Activated CD4-positive, alpha-beta T cell treated with anti-CD3 and anti-CD28 coated beads for 24 hours (primary cell): ENCODE measurements at places on chromosomes 2 and 18.

- DNase-seq, result no peak
These were observed 7.5 kb downstream of the NPPC start for GRCh38 chr2:231918501-231919330.

- DNase-seq, result no peak
These were observed 214.0 kb upstream of the CCDC68 start for GRCh38 chr18:55173291-55173690.

GRCh38 chr2:108612153-108612513 lies 77.9 kb downstream of the LIMS1 start:
- DNase-seq, result no peak

GRCh38 chr2:17518212-17519154 lies at the start of gene RAD51AP2:
Gene RAD51AP2, minus strand, starts transcription at chr2:17518440. Its CDS starts 25 bp downstream, at chr2:17518415.
- DNase-seq, result no peak

DNA sequence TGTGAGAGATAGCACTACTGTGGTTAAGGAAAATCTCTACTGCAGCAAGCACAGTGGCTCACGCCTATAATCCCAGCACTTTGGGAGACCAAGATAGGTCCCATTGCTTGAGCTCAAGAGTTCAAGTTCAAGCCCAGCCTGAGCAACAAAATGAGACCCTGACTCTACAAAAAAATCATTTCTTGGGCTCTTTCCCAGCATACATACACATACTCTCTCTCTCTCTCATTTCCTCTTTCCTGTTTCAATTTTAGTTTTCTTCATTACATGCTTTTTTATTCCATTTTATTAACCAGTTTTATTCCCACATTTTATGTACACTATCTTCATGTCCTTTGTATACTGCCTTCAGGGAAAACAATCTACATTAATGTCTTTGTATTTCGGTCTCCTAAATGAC lies 14.6 kb downstream of the WDR33 start:
- no peak for DNase-seq

DNA sequence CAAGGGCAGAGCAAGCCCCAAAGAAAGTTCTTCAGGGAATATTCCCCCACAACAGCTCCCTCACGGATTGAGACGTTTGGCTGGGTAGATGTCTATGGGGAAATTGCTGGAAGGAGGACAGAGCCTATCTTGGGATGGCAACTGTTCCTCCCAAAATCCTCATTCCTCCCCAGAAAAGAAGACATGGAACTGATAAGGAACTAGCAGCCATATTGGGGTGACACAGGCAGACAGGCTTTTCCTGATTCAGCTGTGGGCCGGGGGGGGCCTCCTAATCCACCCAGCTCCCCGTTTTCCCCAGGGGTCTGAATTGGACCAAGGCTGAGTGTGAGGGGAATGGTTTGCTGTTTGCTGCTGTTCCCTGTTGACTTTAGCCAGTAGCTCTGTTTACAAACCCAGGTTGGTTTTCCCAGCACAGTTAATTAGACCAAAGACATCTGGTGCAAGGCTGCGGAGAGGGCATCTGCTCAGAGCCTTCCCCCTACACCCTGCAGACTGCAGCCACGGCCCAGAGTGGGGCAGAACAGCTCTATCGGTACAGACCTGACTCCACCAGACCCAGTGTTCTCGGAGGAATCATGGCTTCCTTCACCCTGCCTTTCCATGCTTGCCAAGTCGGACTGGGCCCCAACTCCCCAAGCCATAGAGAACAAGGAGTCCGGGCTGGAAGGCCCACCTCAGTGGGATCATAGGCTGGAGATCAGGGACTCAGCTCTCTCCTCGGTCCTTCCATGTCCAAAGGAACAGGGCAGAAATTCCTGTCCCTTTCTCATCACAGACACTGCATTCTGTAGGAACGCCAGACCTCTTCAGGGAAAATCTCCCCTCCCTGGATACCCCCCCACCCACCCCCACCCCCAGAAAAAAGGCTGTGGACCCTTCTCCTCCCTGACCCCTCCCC lies 1.7 kb upstream of the PKDCC start:
- DNase-seq, result no peak

GRCh38 chr2:158743879-158744278 lies 51.2 kb upstream of the DAPL1 start:
- DNase-seq, result no peak

- no peak for DNase-seq
These were observed 446.8 kb downstream of the EIPR1 start for GRCh38 chr2:2930841-2931240.

DNA sequence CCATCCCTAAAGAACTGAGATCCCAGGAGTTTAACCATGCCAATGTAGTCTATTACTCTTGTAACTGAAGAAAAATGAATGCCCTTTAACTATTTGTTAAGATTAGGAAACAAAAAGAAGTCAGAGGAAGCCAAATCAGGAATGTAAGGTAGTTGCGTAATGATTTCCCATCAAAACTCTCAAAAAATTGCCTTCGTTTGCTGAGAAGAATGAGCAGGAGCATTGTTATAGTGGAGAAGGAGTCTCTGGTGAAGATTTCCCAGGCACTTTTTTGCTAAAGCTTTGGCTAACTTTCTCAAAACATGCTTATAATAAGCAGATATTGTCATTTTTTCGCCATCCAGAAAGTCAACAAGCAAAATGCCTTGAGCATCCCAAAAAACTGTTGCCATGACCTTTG lies 224.0 kb upstream of the SIX2 start:
- no peak for DNase-seq
